ENCODE measurements at places on chromosomes 1 and 21.

DNA sequence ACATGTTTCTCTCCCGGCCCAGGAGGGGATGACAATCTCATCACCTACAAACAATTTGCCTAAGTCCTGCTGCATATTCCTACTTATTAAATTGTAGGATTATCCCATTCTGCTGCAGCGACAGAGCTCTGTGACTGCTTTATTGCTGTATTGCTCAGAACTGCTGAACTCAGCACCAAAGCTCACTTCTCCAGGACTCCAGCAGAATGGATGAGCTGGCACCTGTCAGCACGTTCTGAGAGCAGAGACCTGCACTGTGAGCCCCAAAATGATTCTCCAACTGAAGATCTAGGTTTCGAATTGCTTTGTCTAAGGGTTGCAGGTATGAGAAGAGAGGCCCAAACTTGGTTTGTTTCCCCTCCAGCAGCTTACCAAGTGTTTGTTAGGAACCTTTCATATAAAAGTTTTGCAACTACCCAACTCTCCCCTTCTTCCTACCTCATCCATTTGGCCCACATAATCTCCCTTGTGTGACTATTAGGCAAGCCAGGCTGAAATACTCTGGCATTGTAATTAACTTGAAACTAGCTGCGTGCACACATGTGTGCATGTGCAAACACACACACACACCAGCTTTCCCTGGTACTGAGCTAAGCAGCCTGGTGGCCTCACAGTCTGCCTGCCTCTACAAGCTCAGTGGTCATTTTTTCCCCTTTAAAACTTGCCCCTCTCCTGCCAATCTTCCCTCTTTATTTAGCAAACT, 161.4 kb upstream of the CAMK1G start:
- DNase-seq: no peak

- DNase-seq: no peak
Measured at GRCh38 chr21:42679319-42680057, 26.1 kb downstream of the PDE9A start.

- DNase-seq: no peak
Measured at GRCh38 chr1:20284625-20285024, 6.0 kb upstream of the VWA5B1 start.

- DNase-seq: no peak
Measured at GRCh38 chr1:34946211-34946610, 16.8 kb upstream of the DLGAP3 start.

DNA sequence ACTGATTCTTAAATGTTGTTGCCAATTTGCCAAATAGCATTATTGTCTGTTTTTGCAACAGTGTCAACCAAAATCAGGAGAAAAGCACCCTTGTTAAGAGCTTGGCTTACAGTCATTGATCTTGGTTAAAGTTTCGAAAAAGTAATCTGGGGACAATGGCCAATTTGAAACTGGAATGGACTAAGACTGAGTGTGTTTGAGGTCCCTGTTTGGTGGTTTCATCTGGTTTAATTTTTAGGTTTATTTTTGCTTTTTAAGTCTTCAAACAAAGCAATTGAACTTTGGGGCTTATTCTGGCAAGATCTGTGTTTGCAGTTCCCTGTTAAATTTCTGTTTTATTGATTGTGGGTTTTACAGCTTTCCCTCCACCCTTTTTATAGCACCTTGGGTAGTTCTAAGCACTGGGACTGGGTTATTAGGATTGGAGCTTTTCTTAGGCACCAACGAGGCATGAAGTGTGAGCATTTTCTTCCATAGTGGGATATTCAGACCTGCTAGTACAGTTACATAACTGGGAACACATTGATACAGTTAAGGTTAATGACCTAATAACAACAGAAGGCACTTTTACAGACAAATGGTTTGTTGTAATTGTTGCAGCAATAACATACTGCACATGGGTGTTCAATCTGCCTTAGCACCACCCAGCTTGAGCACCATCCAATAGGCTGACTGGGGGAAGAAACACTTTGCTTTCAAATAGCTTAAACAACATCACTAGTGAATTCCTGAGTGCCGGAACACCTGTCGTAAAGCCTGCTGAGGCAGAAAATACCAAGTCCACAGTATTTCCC, 40.6 kb upstream of the MAP10 start:
- peak; percentile 89 for DNase-seq

DNA sequence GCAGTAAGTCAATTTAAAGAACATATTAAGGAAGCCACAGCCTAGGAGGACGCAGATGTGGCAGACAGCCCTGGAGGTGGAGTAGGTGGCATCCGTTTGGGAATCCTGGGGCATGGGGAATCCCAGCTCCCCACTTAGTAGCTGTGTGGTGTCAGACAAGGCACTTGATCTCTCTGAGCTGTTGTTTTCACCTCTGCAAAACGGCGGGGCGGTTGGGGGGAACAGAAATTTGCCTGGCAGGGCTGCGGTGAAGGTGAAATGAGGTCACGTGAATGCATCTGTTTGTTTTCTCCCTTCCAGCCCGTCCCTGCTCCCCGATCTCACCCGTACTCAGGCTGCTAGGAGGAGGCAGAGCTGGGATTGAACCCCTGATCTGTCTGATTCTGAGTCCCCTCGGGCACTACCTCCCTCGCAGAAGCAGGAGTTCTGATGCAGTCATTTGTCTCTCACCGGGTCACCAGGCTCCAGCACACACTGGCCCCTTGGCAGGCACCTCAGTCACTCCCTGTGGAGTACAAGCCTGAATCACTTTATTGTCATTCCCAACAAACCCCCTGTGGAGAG, 2.2 kb upstream of the LAPTM5 start:
- no peak for DNase-seq

- no peak for DNase-seq
Measured at GRCh38 chr21:18114810-18115209, 129.8 kb upstream of the CHODL start.

Measured in LNCaP clone FGC (cell line).